Stimulated activated CD4-positive, alpha-beta T cell treated with anti-CD3 and anti-CD28 coated beads, Interleukin-15, amount 100 ng/mL, for 48 hours (primary cell): ENCODE measurements at places on chromosomes 7 and 10.

- DNase-seq = no peak
Measured at GRCh38 chr10:91681361-91682276, 48.7 kb upstream of the PPP1R3C start.

- DNase-seq = no peak
Measured at GRCh38 chr10:11414314-11415038, 197.0 kb downstream of the USP6NL start.

DNA sequence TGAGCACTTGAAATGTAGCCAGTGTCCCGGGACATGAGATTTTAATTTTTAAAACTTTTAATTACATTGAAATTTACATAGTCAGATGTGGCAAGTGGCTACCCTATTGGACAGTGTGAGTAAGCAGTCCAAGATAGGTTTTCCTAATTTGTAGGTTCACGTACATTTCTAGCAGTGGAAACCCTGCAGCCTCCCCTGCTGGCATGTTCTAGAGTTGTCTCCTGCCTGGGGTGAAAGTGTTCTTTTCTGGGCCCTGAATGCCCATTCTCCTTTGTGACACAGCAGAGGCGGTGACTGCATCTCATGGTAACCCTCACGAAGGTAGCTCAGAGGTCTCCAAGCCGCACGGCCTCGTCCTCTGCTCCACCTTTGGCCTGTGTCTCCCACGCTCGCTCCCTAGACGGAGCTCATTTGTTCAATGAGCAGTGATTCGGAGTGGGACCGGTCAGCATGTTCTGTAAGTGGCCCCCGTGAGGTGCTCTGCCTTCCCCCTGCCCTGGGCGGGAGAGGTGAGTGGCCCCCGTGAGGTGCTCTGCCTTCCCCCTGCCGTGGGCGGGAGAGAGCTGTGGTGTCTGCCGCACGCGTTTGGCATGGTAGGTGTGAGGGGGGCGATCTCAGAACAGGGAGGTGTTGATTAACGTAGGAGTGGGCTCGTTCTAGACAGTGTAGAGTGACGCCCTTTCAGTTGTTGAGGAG, 18.0 kb downstream of the WDR37 start:
- DNase-seq = no peak

DNA sequence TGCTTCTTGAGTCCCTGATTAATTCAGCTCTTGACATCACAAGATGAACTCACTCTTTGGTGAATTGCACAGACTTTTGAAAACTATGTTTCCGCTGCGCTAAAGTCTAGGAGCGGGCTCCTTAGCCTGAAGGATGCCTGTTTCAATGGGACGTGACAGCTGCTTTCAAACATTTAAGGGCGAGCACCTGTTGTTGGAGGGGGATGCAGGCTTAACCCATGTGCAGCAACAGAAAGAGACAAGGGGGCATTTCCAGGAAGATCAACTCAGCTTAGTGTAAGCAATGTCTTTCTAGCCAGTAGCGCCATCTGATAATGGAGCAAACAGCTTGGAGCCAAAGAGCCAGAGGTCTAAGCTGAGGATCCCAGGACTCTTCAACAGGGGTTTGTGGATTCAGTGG, 8.4 kb upstream of the PFKFB3 start:
- DNase-seq = no peak

DNA sequence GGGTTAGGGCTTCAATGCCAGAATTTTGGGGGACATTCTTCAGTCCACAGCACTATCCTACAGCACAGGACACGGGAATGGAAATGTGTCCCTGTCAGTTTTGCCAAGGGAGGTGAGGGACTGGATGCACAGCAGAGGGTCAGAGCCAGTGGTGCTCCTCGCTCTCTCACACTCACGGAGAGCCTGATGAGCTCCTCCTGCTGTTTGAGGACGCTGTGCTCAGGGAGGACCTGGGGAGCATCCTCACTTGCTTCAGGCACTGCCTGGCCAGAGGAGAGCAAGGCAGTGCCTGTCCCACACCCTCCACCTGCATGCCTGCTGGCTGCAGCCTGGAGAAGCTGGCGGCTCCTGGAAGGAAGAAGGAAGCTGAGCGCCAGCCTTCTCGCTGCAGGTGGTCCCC, 58.6 kb downstream of the RAMP3 start:
- no peak for DNase-seq

DNA sequence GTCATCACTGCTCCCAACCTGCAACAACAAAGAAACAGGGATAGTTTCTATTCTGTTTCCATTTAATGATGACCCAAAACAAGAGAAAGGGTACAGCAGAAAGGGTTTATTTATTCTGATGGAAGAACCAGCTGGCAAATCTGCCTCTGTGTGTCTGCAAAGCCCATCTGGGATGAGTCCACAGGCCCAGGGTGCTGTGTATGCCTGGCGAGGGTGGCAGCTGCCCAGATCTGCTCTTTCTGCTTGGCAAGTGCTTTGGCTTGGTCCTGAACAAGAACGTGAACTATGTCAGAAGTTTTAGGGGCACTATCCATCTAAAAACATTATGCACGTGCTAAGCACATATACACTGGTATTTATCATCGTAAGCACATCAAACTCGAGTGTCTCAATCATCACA, 333.8 kb downstream of the CXCL12 start:
- DNase-seq = no peak

DNA sequence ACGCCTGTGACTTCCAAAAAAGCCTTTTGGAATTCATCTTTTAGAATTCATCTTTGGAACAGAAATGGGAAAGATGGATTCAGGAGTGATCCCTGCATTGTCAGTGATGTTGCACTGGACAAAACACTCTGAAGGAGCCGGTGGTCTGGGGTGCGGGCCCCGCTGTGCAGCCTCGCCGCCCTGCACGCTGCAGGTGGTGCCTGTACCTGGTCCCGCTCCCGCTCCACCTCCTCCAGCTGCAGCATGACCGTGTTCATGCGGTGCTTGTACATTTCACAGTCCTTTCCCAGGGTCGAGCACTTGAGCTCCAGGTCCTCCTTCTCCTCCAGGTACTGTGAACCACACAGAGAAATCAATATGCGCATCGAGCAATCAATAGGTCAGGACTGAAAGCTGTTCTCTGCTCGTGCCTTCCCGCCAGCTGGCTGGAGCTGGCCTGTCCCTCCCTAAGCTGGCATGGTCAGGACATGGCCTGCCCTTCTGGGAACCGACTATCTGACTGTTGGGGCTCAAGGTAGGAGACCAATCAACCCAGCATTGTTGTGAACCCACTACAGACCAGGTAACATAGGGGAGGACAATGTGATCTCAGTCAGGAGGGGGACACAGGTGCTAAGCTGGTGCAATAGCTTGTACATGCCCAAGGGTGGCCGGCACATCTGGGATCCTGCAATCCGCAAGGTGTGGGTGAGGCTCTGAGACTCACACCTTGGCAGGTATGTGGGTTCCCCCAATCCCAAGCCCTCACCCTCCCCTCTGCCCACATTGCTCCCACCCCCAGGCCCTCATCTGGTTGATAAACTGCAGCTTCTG, 93.8 kb upstream of the GNA12 start:
- DNase-seq = no peak

GRCh38 chr7:87599336-87599735, 1.3 kb downstream of the ABCB1 start:
- DNase-seq = peak; percentile 33

- no peak for DNase-seq
Measured at GRCh38 chr10:20573924-20574323, 323.2 kb downstream of the NEBL start.

DNA sequence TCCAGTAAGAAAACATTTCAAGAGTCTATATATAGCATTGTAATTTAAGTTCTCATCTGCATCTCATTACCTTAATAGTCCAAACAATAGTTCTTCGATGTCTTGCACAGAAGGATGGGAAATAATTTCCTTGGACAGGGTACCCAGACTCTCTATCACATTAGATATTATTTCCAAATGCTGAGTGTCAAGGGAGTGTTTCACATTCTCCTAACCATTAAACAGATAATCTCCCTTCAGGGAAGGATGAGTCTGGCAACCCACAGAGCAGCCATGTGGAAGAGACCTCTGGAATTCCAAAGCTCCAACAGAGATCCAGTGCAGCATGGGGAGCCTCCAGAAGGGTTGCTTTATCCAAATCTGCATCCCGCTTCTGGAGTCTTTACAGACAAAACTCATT, 89.6 kb downstream of the FZD1 start:
- DNase-seq = no peak

DNA sequence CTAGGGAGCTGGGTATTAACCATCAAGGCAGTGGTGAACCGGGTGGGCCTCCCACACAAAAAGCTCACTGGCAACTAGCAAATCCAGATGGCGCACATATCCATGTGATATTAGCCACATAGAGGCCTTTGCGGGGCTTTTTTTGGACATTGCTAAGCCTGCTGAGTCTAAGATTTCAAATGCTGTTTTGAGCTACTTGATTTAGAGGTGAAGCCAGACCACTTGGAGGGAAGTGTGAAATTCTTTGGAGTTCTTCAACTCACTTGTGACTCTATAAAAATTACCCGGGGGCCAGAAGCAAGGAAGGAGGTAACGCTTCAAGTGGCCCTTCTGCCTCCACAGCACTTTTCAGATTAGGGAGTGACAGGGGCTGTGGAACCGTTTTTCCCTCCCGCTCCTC, 619.8 kb upstream of the GALNT17 start:
- DNase-seq = no peak

GRCh38 chr7:64882341-64883112, 20.5 kb upstream of the ZNF273 start:
- peak; percentile 14 for DNase-seq

GRCh38 chr7:12386313-12386740, 17.3 kb downstream of the VWDE start:
- no peak for DNase-seq

DNA sequence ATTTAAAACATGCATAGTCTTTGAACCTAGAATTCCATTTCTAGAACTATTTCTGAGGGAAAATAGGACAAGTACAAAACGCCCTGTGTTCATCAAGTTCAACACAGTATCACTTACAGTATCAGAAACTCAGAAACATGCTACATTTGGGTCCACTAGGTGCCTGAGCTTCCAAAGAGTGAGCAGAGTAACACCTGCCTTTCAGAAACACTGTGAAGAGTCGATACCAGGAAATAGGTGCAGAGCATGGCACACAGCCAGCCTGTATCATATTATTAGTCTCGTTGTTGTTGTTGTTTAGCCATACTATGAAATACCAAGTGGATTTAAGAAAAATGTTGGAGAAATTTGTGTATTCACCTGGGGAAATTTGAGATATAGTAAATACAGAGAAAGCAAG, 392.1 kb upstream of the MGMT start:
- no peak for DNase-seq

- no peak for DNase-seq
Measured at GRCh38 chr7:131385039-131385605, 57.4 kb downstream of the MKLN1 start.

DNA sequence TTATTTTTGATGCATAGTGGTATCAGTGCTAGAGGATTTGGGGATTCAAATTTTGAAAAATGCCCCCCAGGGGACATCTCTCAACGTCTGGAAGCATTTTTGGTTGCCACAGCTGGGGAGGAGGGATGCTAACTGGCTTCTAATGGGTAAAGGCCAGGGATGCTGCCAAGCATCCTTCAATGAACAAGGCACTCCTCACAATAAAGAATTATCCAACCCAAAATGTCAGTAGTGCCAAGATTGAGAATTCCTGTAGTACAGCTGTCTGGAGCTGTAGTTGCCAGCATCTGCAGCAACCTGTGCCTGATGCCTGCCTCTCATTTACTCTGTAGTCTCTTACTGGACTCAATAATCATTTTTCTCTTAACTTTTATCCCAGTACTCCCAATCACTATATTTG, 53.5 kb downstream of the SEPTIN7 start:
- DNase-seq = no peak

GRCh38 chr7:3408814-3409595, 108.0 kb downstream of the SDK1 start:
- no peak for DNase-seq

DNA sequence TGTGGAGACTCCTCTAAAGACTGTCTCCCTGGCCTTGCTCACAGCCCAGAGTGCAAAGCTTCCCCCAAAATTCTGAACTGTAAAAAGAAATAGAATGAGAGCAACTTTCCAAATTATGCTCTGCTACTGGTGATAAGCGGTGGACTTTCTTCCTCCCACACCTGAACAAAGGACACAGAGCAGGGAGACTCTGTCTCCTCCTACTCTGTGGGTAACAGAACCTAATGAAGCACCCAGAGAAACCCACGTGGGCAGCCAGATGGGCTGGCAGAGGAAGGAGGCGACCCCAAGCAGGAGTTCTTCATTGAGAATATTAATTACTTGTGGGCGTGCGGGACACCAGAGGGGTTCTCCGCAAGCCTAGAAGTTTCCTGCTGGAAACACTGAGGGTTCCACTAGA, 139.5 kb downstream of the KMT2E start:
- DNase-seq = no peak

DNA sequence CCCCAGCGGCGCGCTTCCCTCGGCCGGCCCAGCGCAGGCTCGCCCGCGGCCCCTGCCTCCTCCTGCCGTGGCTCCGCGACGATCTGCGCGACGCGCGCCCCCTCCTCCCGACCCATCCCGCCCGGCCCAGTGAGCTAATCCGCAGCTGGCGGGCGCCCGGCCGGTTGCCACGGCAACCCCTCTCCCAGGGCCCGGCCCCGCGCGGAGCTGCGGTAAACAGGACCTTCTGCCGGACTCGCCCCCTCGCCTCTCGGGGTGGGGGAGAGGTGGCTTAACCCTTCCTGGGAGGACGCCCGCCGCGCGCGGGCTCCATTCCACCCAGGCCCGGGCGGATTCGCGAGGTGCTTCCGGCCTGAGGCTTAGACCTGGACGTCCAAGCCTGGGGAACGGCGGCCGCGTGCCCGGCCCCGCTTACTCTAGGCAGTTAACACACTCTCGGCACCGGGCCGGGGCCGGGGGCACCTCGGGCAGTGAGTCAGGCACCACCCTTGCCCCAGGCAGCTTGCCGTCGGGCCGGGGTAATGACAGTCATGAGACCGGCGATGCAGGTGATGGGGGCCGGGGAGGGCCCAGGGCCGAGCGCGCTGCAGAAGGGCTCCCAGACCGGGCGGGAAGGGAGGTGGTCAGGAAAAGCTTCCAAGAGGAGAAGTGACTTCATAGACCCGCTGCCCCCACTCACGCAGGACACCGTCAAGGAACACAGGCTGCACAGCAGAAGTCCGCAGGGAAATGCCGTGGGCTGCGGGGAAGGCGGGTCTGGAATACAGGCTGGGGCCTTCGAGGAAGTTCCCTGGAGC, at the start of gene DENND2A:
Gene DENND2A, minus strand, starts transcription at position 87 of the 797 bp plus-strand sequence. CDS start 38,416 bp downstream, outside the sequence.
- no peak for DNase-seq

DNA sequence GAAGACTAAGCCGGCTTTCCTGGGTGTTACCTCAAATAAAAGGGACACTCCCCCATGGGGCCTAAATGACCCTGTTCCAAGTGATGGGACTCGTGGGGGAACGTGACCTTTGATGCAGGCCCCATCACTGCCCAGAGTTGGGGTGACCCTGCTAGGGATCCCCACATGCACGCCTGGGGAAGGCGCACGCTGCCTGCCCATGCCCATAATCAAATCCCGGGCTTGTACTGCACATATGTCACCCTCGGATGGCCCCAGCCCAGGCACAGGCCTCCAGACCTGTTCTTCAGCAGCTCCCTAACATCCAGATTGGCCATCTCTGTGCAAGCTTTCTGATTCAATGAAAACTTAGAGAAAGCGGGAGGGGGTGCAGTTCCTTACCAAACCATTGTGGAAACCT, 14.7 kb downstream of the EBF3 start:
- DNase-seq = no peak

DNA sequence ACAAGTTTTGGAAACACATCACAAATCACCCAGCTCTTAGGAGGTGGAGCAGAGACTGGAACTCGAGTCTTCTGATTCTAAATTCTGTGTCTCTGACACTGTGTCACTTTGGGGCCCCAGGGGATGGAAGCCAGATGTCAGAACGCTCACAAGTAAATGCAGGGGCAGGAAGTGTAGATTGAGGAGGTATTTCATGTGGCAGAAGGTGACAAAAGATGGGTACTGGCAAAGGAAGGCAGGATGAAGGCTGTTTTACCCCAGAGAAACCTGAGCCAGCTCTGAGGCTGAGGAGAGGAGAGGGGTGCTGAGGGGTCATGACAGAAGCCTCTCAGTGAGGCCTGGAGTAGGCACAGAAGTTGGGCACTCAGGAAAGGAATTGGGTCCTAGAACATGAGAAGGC, 6.0 kb upstream of the PURB start:
- DNase-seq = no peak
